ENCODE measurements at places on chromosomes 5 and 9.
A peak's percentile ranks its signal among the peaks of the same experiment; 100 is the strongest.

- DNase-seq = no peak
Measured at GRCh38 chr9:21770871-21771560, 31.4 kb upstream of the MTAP start.

DNA sequence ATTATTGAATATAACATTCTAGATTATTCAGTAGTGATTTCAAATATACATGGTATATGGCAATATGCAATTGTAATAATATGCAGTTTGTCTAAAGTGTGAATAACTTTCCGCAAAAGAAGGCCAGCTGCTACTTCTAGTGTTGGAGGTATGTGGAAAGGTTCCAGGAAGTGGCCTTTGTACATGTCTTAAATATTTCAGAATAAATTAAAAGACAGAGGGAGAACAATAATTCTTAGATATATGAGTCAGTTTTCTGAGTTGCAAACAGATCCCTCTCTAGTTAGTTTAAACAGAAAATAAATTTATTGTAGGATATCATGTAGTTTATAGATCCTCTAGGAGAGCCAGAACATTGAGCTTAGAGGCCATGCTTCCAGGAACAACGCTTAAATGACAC, 210.8 kb upstream of the ELL2 start:
- DNase-seq = no peak

GRCh38 chr5:52988335-52989024, 672 bp upstream of the ITGA2 start:
- DNase-seq = no peak

DNA sequence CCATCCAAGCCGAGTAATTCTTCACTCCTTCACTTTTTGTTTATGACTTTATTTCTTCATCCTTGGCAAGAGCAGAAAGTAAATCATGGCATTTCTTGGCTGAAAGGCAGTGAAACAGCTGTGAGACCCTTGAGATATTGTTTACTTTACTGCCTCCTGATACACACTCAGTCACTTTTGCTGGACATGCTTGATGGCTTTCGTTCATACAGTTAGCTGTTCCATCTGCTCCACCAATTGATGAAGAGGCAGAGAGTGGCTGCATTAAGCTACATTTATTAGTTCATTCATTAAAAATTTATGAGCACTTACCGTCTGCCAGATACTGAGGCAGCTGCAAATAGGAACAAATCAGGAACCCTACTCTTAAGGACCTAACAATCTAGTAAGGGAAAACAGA, 184.4 kb upstream of the OR13F1 start:
- DNase-seq = no peak

- no peak for DNase-seq
Measured at GRCh38 chr5:132883261-132883834, 9.9 kb downstream of the LEAP2 start.

GRCh38 chr9:137298401-137299202, 3.5 kb downstream of the NRARP start:
- no peak for DNase-seq

GRCh38 chr5:152638996-152639552, 234.0 kb upstream of the NMUR2 start:
- DNase-seq = no peak

DNA sequence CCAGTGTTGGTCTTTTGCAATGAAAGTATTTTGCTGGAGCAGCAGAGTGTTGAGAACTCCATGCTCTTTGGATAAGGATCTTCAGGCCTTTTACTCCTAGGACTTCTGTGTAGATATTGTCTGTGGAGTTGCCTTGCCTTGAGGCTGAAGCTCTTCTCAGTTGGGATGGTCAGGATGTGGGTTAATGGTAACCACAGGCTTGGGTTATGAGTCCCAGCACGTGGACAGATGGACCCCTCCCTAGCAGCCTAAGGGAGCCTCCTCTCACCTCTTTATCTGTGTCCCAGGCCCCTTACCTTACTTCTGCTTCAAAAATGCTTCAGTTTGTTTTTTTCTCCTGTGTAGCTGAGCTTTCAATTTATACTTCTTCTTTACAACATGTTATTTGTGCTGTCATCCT, 109.9 kb downstream of the MEGF10 start:
- no peak for DNase-seq

DNA sequence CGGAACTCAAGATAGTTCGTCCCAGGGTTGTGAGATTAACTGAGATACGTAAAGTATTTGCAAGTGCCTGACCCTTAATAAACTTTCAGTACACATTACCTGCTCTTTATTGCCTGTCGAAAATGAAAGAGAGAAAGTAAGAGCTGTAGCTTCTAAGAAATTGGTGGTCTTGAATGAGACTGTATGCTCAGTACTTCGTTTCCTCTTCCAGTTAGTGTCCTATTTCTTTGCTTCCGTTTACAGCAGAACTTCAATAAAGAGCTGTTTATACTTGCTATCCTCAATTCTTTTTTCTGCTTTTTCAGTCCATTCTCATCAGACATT, 534 bp downstream of the SRFBP1 start:
- DNase-seq = no peak

DNA sequence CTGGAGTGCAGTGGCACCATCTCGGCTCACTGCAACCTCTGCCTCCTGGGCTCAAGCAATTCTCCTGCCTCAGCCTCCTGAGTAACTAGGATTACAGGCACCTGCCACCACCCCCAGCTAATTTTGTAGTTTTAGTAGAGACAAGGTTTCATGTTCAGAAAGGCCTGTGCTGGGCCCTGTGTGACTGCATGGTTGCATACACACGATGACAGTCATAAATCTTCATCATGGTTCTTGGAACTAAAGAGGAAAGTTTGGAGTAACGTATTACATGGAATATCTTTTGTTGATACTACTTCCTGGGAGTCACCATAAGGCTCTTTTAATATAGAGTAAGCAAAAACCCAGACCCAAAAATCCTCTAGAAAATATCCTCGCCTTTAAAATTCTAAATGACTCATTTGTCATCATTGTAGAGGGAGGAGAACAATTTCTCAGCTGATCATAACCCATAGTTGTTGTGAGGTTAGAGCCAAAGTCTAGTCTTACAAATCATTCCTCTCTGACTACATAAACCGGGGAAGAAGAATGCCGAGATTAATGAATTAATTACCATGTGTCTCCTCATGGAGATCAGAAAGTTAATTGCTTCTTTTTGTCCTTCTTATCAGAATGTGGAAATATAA, 47.0 kb downstream of the KLF9 start:
- DNase-seq = no peak

GRCh38 chr9:131423171-131423581, 29.3 kb downstream of the PRRC2B start:
- DNase-seq = peak; percentile 16

GRCh38 chr5:148532969-148533670, 121.2 kb downstream of the HTR4 start:
- DNase-seq = no peak

- DNase-seq = no peak
Measured at GRCh38 chr5:178453224-178453623, 137.0 kb downstream of the COL23A1 start.

GRCh38 chr5:80667384-80667783, 12.6 kb upstream of the DHFR start:
- DNase-seq = no peak

DNA sequence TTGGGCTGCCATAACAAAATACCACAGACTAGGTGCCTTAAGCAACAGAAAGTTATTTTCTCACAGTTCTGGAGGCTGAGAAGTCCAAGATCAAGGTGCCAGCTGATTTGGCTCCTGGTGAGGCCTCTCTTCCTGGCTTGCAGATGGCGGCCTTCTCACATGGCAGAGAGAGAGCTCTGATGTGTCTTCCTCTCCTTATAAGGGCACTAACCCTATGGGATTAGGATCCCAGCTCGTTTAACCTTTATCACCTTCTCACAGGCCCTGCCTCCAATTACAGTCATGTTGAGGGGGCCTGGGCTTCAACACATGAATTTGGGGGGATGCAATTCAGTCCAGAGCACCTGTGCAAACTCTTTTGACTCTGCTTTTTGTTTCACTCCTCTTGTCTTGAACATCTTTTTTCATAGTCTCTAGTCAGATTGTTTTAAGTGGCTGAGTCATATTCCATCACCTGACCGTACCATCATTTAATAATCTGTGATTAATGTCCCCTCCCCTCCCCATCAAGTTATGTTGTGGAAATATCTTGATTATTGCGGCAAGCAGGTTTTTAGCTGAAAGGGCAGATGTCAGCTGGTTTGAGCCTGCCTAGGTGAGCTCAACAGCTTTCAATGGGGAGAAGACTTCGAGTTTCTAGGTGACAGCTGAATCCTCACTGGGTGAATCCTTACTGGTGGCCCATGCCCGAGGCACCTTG, 61.8 kb downstream of the NDFIP1 start:
- no peak for DNase-seq

DNA sequence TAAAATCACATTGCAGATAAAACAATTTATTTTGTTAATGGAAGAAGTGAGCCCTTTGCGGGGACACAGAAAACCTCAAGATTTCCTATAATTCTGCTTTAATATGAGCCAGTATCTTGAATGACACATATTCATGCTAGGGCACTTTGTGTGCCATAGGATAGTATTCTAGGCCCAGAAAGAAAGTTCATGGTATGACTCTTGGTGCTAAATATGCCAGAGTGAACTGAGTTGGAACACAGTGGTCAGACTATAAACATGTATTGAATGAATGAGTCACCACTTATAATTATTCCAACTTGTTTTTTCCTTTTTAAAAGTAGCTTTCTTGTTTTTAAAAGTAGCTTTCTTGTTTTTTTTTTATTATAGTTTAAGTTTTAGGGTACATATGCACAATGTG, 46.0 kb downstream of the ADAMTS19 start:
- no peak for DNase-seq

DNA sequence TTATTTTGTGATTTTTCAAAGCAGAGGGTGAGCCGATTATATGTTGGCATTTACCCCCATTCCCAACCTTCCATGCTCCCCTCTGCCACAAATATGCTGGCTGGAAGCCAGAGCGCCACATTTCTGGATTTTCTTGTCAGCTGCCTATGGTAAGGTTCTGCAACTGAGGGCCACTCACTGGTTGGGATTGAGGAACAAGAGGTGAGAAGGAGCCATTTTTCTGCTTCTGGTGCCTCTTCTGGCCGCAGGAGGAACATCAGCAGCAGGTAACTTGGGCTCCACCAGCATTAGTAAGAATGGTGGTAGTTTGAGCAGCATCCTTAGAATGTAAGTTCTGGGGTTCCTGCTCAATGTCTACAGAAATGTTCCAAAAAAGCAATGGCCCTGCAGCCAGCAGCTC, 159.5 kb upstream of the MAST4 start:
- no peak for DNase-seq
